ENCODE measurements at places on chromosomes 7 and 10.

DNA sequence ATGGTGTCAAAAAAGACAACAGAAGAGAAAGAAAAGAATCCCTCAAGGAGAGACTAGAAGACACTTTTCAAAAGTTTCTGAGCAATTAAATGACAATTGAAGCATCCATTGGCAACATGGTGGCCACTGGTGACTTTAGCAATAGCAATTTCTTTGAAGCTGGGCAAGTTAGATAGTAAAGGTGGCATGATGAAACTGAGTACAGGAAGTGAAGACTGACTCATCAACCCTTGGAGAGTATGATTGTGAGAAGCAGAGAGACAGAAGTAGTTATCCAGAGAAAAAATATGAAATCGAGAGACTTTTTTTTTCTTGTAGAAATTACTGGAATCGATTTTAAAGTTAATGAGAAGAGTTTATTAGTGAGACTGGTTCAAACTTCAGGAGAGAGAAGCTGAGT lies 52.5 kb downstream of the DGKB start:
- DNase-seq, result no peak

DNA sequence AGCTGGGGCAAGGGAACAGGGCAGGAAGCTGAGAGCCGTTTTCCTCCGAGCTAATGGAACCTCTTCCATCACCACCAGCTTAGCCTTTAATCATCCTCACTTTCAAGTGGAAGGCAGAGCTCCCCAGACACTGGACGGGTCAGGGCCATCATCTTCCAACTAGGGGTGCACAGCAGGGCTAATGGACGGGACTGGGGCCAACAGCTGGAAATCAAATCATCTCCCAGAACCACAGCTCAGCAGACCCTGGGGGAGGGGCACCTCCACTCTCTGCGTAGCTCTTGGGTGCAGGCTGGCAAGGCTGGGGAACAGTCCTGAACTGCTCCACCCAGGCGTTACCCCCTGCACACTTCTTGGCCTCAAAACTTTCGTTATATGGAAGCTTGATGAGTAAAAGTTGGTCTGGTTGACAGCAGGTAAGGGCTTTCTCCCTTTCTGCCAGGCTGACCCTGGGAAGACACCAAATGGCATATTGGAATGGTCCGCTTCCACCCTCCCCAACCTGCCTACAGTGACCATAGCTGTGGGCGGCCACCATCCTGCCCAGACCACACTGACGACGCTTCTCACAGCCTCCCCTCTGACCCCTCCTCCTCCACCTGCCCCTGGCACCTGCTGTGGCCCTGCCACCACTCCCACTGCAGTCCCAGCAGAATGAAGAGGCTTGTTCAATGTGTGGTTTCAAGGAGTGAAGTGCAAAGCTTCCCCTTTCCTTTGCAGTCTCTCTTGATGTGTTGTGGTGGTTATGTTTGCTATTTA lies 51.7 kb upstream of the RET start:
- no peak for DNase-seq

DNA sequence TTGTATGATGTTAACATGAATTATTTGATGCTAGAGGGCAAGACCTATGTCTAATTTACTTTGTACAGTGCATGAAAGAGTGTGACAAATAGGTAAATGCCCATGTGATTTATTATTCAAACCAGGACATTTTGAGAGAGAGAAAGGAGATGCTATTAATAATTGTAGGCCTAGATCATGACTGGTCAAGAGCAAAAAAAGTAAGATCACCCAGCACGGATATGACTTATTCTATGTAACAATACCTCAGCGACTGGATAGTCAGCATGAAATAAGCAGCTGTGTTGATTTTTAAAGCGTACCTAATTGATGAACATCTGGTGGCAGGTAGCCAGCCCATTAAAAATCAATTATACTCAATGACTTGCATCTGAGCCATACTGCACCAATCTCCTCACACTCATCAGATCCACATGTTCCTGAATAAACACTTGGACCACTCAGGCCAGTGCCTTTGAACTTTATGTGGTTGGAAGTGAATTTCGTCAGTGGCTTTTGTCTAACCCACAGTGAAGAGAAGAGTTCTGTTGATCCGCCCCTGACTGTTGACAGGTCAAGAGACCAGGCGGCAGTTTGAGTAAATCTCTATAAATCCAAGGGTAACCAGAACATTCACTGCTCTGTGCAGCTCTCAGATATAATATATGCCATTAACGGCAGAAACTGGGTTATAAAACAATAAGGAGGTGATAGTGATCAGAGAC lies 435.3 kb downstream of the MDFIC start:
- no peak for DNase-seq

GRCh38 chr7:24401628-24402593 lies 117.9 kb downstream of the NPY start:
- DNase-seq, result no peak

DNA sequence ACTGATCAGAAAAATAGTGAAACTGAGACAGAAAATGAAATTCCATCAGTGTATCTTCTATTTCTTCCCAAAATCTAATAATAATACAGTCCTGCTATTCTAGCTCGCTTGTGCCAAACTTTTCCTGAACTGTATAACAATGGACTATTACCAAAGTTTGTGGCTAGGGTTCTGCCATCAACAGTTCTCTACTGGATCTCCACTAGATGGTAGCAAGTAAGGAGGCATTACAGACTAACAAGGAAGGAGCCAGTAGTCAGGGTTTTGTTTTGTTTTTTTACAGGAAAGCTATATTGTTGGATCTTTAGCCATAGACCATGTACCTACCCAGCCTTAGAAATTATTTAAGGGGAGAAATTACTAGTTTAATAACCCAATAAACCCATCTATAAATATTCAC lies 10.8 kb downstream of the MTERF1 start:
- no peak for DNase-seq

GRCh38 chr10:94178475-94179253 lies 184.1 kb downstream of the NOC3L start:
- DNase-seq, result no peak

DNA sequence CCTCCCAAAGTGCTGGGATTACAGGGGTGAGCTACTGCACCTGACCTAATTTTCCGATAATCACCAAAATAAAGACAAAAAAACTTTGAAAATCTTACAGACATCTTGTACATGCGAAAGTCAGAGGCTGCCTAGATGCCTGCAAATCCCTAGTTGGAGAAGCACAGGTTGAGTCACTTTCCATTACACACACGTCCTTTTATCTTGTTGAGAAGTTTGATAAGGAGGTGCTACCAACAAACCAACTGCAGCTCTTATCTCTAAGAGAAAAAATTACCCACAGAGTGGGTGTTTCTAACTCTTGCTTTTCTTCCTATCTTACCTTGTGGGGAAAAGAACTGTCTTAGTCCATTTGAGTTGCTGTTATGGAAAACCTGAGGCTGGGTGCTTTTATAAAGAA lies 589.8 kb downstream of the GALNT17 start:
- no peak for DNase-seq

GRCh38 chr7:21368317-21368716 lies 59.6 kb upstream of the SP4 start:
- no peak for DNase-seq

DNA sequence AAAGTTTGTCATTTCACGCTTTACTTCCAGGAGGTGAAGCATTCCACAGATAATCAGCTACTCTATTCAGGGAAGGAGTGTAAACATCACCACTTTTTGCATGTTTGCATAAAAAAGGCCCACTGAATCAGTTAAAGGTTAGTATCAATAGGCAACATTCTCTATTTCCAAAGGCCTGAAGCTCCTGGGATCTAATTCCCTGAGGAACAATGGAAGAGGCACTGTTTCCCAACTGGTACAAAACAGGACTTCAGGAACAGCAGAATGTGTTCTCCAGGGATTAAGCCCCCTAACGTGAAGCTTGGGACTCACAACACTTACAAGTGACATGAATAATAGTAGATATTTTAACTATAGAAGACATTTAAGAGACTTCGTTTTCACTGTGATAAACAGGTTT lies 6.1 kb downstream of the LRRN3 start:
- DNase-seq, result no peak

GRCh38 chr10:110750931-110751330 lies 106.8 kb downstream of the RBM20 start:
- DNase-seq, result no peak
